ENCODE measurements at places on chromosomes 7 and 10.

DNA sequence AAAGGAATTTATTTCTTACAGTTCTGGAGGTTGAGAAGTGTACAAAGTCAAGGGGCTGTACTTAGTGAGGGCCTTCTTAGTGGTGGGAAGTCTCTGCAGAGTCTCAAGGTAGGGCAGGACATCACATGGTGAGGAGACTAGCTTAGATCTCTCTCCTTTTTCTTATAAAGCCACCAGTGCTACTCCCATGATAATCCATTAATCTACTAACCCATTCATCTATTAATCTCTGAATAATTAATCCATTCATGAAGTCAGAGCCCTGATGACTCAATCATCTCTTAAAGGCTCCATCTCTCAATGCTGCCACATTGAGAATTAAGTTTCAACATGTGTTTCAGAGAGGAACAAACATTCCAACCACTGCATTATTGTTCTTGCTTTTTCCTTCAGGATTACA is 64.4 kb upstream of the CSTF2T start:
- DNase-seq = no peak

GRCh38 chr10:99357691-99358090 is 28.5 kb downstream of the CNNM1 start:
- no peak for DNase-seq

DNA sequence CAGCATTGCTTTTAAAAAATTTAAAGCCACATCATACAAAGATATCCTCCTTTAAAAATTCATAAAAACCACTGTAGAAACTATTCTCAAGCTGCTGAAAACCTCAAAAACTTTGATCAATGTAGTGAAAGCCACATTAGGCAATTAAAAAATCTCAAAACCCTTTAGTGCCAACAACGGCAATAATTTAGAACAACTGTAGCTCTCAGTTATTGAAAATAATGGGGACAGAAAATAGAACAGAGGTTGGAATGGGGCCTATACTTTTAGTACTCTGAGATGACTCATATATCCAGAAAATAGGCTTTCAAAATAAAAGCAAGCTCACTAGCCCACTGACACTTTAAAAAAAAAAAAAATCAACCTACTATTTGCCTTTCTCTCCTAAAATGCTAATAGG is 87.5 kb downstream of the GSAP start:
- DNase-seq = no peak

DNA sequence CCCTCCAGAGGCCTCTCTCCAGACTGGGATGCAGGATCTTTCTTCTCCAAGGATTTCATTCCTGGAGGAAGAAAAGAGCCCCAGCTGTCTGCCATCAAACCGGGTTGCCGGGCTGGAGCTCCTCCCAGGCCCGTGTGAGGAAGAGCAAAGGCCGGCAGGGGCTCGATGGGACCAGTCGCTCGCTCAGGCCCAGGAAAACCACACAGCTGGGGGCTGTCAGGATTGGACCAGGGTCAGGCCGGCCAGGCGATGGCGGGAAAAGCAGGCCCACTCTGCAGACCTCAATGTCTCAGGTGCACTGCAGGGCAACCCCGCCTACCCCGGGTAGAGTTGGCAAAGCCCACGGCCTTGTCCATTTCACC is 98.1 kb upstream of the DNAAF5 start:
- no peak for DNase-seq

DNA sequence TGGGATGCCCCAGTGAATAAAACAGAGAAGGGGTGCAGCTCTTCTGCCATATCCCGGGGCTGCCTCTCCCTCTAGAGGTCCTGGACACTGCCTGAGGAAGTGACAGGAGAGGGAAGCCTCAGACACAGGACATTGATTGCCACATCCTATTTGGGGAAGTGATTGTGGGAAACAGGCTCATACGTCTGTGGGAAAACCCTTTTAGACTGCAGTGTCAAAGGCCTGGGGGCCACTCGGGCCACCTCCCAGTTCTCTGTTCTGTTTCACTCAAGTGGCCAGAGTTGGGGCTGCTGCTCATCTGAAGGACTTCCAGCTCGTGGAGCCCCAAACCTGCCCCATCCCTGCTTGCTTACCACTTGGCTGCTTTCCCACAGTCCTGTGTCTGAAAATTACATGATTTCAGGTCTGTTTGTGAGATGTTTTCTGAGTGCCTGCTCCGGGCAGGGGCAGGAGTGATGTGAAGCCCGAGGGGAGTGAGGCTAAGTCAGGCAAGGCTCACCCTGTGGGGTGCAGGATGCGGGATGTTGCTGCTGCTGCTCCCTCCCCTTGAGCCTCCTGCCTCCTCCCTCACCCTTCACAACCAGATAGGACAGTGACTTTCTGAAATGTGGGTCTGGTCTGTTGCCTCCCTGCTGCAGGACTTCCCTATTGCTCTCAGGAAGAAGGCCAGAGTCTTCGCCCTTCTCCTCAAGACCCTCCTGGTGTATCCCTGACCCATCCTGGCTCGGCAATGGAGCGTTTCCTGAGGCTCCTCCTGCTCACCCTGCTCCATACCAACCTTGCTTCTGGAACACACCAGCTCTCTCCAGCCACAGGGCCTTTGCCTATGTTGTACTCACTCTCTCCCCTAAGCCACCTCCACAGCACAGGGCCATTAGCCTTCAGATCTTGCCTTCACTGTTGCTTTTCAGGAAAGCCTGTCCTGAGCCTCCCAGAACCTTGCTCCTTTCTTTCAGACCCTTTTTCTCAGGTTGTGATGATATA is 58.4 kb downstream of the NEURL1 start:
- no peak for DNase-seq
